Vagina (tissue), 2 donors: ENCODE measurements at places on chromosomes 16 and 17. TPM values are rescaled to one million over a fixed set of nuclear protein-coding genes. Genes with fewer than 3 reads are reported as not detected.

GRCh38 chr16:12340151-12340733 is 363.7 kb downstream of the SNX29 start:
- DNase-seq: no peak

- DNase-seq: no peak
Measured at GRCh38 chr16:11783319-11784037, 13.6 kb downstream of the ZC3H7A start.

DNA sequence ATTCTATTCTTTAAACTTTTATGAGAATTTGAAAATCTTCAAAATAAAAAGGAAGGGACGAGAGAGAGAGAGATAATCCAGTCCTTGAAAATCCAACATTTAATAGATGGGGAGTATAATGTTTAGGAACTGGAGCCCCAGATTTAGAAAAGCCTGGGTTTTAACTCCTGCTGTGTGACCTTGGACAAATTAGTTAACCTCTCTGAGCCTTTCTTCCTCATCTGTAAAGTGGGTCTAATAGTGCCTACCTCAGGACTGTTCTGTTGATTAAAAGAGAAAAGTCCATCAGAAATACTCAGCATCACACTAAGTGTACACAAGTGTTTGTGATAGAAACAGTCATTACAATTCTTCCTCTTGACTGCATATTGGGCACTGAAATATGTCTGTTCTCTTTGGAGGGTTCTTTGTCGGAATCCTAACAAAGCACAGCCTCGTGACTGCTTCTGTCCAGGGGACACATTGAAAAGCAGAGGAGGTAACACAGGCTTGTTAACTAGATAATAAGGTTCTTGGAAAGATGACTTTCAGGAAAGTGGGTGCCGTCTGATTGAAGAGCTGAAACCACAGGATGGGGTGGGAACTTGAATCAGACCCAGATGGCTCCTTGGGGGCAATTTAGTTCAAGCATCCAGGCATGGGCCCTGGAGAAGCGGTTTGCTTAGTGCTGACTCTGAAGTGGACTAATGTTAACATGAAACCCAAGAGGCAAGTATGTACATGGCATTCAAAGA is 128.2 kb downstream of the CLEC16A start:
- no peak for DNase-seq

Gene PRCD
- total RNA-seq: 21.4 TPM

Gene DOC2B
- 10.1 TPM for total RNA-seq

DNA sequence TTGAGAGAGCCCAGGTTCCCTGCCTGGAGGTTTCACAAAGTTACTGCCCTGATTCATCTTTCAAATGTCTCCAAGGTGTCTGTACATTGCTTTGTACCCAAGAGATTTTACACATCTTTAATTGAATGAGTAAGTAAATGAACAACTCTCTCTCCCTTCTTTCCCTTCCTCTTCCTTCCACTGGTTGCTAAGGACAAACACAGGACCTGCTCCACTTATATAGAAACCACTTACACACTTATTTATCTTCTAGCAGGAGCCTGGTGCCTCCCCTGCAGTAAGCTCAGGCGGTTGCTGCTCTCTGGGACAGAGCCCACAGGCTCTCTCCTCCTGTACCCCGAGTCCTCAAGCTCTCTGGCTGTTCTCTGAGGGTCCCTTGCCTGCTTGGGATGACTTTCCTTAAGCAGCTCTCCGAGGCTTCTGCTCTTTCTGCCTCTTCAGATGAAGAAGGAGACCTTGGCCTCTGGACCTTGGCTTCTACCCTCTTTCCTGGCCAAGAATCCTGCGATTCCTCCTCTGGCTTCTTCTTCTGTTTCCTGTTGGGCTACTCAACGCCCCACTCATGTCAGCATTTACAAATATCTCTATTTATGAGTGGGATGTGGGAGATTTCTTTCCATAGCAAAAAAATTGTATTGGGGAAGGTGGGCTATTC is 9.9 kb downstream of the PIRT start:
- no peak for DNase-seq

- no peak for DNase-seq
Measured at GRCh38 chr16:46638947-46639925, 18.1 kb upstream of the SHCBP1 start.

Gene DLX3
- 1.7 TPM for total RNA-seq

- DNase-seq: no peak
Measured at GRCh38 chr17:80187090-80187489, 17.3 kb downstream of the CARD14 start.
